ENCODE measurements at places on chromosomes 13 and 19. TPM values are rescaled to one million over a fixed set of nuclear protein-coding genes. Genes with fewer than 3 reads are reported as not detected.

Gene KIR2DL3
- total RNA-seq, result not detected

Gene SLC25A41
- total RNA-seq, result not detected

Gene HSPB6
- 106 TPM for total RNA-seq

Gene SIGLEC8
- total RNA-seq, result not detected

Gene MYBPC2
- total RNA-seq, result not detected

Gene DCT
- total RNA-seq, result under 0.01 TPM

Gene KIR2DL4
- total RNA-seq, result not detected

Gene KIRREL2
- total RNA-seq, result not detected

Gene LRRC63
- not detected for total RNA-seq

Gene ZNF749
- total RNA-seq, result 12.2 TPM

Gene PRODH2
- total RNA-seq, result not detected

Gene LILRB5
- total RNA-seq, result not detected
